ENCODE measurements at places on chromosomes 7 and 10. TPM values are rescaled to one million over a fixed set of nuclear protein-coding genes. Genes with fewer than 3 reads are reported as not detected.

Gene TRIM73
- 3.6 TPM for total RNA-seq

Gene VENTX
- not detected for total RNA-seq

Gene RASSF4
- total RNA-seq: 21.1 TPM

Gene STEAP1B
- total RNA-seq: not detected

DNA sequence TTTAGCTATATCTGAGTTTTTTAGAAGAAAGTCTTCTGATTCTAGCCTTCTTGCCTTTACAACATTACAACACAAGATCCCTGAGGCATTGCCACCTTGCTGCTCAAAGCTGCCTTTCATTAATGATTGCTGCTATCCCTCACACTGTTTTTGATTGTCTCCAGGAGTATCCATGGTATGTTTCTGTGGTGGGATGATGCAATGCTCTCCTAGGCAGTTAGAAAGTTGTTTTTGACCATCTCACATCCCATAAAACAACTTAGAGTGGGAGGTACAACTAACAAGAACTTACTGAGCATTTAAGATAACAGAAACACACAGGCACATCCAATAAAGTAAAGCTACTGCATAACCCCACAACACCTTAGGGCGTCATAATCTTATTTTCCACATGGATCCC is 1156.0 kb upstream of the LRRTM3 start:
- H3K4me1 ChIP-seq: no peaks in the 10 kb centered on the region
- H3K27me3 ChIP-seq: no peaks in the 10 kb centered on the region
- no peak overlapping the region for H3K27ac ChIP-seq
- no peak for DNase-seq
- no peaks in the 10 kb centered on the region for H3K36me3 ChIP-seq

- no peaks in the 10 kb centered on the region for H3K36me3 ChIP-seq
- no peaks in the 10 kb centered on the region for H3K27me3 ChIP-seq
- no peaks in the 10 kb centered on the region for H3K4me1 ChIP-seq
These were observed 68.7 kb downstream of the LRRC17 start for GRCh38 chr7:102981451-102981850.

DNA sequence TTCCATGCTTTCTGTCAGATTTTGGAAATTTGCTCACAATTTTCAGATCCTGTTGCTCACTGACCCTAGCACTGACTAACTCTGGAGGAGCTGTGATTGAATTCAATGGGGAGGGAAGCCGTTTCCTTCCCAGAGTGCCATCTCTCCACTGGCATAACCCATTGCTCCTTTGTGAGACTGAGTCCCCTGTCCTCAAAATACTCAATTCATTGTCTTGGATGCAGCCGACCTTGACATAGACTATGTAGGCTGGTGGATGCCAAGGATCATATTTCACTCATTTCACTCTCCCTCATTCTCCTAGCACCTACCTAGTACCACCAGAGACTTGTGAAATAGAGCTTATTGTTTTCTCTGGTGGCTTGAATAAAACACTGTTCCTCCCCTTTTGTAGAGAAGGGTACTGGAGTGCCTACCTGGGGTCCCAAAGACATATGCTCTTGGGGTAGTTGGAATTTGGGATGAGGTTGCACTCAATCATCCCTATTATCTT is 511.3 kb upstream of the ZMIZ1 start:
- no peak overlapping the region for H3K4me3 ChIP-seq
- no peaks in the 10 kb centered on the region for H3K4me1 ChIP-seq
- no peaks in the 10 kb centered on the region for H3K36me3 ChIP-seq
- no peak for DNase-seq

- H3K4me1 ChIP-seq: peaks cover 48% of the 10 kb centered on the region
- peak; percentile 25 for DNase-seq
- H3K27ac ChIP-seq: no peak overlapping the region
- peak overlapping the region; percentile 62 for H3K4me3 ChIP-seq
These were observed 3.6 kb downstream of the NPM3 start for GRCh38 chr10:101779544-101780186.

DNA sequence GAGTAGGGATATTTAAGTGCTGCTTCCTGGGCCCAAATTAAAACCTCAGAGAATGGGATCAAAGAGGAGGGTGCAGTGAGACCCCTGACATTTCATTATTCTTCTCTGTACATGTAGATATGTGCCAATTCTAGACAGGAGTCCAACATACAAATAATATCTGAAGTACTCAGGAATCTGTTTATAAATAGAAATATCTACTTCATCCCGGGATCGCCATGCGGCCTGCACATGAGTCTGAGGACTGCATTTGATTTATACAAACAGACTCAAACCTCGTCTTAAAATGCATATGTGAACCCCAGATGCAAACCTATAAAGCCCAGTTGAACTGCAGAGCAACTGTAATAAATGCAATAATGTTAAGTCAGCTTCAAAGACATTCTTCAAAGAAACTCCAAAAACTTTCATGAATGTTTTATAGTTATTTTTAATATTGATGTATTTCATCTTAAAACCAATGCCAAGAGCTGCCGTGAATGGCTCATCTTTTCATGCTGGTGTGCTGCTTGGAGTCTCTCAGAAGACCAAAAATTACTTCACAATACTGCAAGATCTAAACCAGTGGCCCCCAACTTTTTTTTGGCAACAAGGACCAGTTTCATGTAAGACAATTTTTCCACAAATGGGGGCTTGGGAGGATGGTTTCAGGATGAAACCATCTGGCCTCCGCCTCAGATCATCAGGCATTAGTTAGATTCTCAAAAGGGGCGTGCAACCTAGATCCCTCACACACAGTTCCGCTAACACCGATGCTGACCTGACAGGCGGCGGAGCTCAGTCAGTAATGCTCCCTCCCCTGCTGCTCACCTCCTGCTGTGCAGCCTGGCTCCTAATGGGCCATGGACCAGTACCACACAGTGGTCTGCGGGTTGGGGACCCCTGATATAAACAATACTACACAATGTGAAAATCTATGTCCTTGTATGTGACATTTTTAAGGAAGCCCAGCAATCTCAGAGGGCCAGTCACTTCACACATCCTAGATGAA is 166.9 kb downstream of the PARD3 start:
- H3K36me3 ChIP-seq: no peaks in the 10 kb centered on the region
- no peaks in the 10 kb centered on the region for H3K4me1 ChIP-seq
- no peak for DNase-seq
- no peaks in the 10 kb centered on the region for H3K27me3 ChIP-seq
- H3K27ac ChIP-seq: no peak overlapping the region

Measured in GM12878 (cell line).